IPS-NIHi11 (cell line): ENCODE measurements at places on chromosomes 3 and 15.

- DNase-seq: no peak
These were observed 56.2 kb downstream of the GREM1 start for GRCh38 chr15:32774022-32774421.

GRCh38 chr3:56069766-56070165 is 398.5 kb downstream of the ERC2 start:
- DNase-seq: no peak

GRCh38 chr15:80626643-80627120 is 68.4 kb upstream of the ABHD17C start:
- DNase-seq: no peak

- no peak for DNase-seq
These were observed 133.3 kb downstream of the CMSS1 start for GRCh38 chr3:99950921-99951320.

- DNase-seq: no peak
These were observed 242.8 kb downstream of the DTWD1 start for GRCh38 chr15:49863431-49864224.

DNA sequence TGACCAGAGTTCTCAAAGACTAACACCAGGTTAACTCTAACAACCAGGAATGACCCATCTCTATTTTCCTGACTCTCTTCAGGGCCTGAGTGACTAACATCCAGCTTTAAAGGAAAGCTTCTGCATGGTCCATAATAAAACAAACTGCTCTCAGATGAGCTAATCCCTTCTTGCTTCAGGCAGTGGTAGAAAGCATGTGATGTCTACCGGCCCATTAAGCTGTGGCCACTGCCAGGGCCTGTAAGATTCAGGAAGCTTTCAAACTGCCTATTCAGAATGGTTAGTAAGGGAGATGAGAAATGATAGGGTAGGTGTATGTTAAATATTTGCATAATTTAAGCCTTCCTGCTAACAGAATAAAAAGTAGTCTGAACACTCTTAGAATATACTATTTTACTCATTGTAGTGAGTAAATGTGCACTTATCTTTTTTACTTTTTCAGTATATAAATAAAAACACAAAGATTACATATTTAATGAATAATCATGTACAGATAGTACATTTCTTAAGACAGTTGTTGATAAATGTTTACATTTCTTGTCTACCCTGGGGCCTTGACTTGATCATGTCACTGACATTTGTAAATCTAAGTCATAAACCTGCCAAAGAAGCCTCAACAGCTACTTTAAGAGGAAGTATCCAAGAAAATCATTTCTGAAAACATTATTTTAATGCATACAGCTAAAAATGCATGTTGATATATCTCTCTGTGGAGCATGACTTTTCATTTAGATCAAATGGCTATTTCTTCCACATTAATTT is 222.0 kb downstream of the MCTP2 start:
- DNase-seq: no peak

DNA sequence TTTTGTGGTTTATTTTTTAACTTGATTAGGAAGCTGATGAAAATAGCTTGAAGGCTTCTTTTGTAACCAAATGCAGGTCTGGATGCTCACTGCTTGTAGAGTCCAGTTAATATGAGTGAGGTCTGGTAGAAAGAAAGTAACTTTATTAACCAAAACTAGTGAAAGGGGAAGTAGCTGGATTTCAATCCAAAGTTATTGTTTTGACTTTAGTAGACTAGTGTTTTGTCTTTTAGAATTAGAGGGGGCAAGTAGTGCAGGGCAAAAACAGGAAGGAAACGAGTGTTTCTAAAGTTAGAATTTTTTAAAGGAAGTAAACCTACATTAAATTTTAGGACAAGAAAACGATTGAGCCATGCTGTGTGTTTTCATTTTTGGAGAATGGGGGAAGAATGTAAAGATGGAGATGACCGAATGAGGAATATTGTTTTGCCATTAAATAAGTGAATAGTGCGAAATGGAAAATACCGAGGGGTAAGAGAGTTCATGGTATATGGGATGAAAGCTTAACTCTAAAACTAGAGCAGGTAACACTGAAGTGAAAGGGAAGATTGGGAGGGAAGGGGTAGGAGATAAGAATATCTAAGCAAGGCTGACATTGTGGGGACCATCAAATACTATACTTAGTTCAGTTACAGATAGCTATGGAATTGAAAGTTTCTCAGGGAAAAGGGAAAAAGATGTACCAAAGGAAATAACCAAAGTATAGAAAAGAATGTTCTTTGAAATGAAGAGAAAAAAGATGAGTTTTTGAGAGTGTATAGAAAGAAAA is 40.0 kb downstream of the USP3 start:
- no peak for DNase-seq

GRCh38 chr3:48151058-48151806 is 37.0 kb downstream of the CDC25A start:
- peak; percentile 88 for DNase-seq

DNA sequence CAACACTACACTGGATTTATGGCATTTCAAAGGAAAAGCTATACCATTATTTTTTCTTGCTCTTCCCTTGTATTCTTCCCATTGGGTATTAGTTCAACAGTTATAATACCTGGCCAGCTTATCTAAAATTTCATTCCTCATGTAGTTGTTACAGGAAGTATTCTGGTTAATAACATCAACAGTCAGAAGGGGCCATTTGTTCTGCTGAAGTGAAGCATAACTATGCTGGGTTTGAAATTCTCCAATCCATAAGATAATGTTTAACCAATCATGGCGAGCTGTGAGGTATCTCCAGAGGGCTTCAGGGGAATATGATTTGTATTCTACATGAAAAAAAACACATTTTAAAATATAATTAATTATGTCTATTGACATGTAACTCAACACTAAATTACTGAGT is 43.4 kb downstream of the SPG11 start:
- DNase-seq: no peak

- no peak for DNase-seq
These were observed 19.7 kb downstream of the ITGA11 start for GRCh38 chr15:68412218-68412617.

- DNase-seq: no peak
These were observed 61.6 kb downstream of the STAG1 start for GRCh38 chr3:136690599-136690998.

DNA sequence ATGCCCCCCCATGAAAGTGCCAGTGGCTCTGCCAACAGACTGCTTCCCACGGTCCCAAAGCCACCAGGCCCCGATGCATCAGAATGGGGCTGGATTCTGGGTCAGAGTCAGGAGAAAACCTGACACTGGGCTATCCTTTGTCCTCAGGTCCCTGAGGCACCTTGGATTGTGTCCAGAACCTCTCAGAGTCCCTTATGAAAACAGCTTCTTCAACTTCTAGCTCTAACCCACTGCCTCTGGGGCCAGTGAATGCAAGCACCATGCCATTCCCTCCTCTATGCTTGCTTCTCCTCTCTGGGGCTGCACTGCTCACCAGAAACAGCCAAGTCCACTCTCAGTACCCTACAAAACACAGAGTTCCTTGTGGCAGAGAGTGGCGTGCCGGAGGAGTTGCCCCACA is 9.9 kb downstream of the CRABP1 start:
- DNase-seq: no peak

DNA sequence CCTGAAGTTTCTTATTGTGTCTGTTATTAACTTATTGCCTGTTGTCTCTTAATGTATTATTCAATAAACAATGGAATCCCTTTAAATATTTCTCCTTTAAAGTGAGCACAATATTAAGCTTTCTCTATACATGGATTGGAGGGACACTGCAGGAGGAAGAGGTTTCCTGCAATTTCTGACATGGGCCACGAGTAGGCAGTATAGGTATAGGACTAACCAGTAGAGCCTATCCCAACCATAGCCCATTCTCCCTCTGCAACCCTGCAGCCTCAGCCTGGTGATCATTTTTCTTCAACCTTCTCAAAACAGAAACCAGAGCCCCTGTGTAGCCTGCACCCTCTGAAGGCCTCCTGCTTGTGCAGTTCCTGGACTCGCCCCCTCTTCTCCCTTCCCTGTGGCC is 124.8 kb downstream of the NEK10 start:
- no peak for DNase-seq

DNA sequence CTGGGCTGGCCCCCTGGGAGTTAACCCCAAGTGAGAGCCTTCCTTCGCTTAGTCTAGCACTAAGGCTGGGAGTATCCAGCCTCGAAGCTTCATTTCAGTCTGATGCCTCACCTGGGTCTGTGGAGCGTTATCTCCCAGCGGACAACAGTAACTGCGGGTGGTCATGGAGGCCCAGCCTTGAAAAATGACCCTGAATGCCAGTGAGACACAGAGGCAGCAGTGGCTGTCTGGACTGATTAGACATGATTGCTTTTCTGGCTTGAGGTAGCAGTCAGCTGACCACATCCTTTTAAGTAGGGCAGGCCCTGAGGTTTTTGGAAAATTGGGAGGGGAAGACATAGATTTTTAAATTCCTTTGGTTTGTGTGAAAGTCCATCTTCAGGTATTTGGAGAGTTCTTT is 28.2 kb upstream of the TRIM59 start:
- no peak for DNase-seq

DNA sequence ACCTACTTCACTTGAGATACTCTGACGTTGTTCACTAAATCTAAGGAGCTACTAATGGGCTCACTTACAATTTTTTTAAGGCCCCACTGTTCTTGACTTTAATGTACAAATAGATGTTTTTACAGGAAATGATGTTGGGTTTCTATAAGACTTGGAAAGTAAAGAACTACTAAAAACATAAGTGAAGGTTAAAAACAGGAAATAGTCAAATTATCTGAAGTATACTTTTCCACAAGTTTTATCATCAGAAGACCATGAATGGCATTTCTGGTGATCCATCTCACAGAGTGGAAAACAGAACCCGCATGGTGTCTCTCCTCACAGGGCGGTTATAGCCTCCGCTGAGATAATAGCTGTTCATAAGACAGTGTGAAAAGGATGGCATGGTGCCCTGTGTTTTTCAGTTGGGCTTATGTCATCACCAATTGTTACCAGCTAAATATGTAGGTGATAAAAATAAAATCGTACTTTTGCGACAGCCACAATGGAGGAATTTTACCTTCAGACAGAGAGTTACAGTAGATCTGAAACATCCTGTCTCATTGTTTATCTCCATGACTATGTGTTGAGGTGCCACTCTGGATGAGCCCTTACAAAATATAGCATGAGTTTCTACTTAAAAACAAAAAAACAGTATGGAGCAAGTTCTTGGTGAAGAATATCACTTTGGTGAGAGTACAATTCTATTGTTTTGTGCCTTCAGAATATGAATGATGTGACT is 462.4 kb downstream of the RAP2B start:
- DNase-seq: no peak

DNA sequence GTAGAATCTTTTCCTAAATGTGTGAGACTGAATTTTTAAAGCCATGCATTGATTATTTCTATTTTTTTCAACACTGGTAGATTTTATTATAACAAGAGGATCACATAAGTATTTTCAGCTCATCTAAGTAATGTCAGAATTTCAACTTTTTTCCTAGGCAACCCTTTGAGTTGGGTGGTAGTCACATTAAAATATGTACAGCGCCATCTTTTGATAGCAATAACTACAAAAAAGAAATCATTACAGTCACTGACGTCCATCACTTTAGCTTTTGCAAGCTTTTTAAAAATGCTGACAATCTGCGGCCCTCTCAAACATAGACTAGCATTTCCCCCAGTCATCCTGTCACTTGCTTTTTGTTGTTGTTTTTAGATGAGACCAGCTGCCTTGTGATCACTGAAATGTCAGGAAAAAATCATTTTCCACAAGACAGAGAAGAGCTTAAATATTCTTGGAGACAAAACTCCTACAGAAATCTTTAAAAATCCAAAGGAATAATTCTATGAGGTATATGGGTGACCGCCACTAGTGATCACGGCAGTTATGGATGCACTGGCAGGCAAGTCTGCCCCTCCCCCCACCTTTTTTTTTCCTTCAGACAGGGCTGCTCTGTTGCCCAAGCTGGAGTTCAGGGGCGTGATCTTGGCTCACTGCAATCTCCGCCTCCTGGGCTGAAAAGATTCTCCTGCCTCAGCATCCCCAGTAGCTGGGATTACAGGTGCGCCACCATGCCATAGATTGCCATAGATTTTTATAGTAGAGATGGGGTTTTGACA is 384.0 kb upstream of the KCNMB2 start:
- no peak for DNase-seq

GRCh38 chr15:54820098-54820497 is 376.6 kb downstream of the RSL24D1 start:
- no peak for DNase-seq

GRCh38 chr3:40872258-40872920 is 326.9 kb upstream of the CTNNB1 start:
- DNase-seq: no peak

GRCh38 chr15:76998663-76999285 is 3.8 kb downstream of the PSTPIP1 start:
- no peak for DNase-seq

GRCh38 chr15:39051626-39052322 is 487.2 kb upstream of the RASGRP1 start:
- DNase-seq: no peak

GRCh38 chr3:186216900-186217819 is 108.3 kb upstream of the ETV5 start:
- DNase-seq: no peak

DNA sequence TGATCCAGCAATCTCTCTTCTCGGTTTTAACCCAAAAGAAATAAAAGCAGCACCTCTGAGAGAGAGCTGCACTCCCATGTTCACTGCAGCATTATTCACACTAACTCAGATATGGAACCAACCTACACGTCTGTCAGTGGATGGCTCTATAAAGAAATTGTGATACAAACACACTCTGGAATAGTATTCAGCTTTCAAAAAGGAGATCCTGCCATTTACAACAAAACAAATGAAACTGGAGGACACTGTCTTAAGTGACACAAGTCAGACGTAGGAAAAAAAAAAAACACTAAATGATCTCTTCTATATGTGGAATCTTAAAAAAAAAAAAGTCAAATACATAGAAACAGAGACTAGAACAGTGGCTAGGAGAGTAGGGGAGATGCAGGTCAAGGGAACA is 9.2 kb downstream of the HERC1 start:
- DNase-seq: no peak

GRCh38 chr3:128497305-128498126 is 4.5 kb upstream of the GATA2 start:
- peak; percentile 92 for DNase-seq

- DNase-seq: no peak
These were observed 1.6 kb upstream of the CPN2 start for GRCh38 chr3:194352667-194353246.

- no peak for DNase-seq
These were observed 29.6 kb downstream of the SFMBT1 start for GRCh38 chr3:53016236-53016635.

DNA sequence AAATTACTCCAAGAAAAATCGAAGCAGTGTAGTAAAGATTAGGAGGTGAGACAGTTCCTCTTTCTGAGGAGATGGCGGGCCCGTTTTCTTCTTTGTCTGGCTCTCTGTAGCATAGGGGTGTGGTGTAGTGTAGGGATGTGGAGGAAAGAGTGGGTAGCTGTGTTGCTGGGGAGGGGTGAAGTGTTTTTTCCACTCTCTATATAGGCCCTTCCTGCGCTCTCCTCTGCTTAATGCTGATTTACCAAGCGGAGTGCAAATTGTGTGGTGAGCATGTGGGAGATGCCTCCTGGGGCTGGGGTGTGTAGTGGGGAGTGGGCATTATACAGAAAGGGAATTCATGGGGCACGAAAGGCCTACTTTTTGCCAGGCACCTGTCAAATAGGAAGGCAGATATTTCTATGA is 94.9 kb downstream of the ST6GAL1 start:
- no peak for DNase-seq
